ENCODE measurements at places on chromosomes 12 and 14. TPM values are rescaled to one million over a fixed set of nuclear protein-coding genes. Genes with fewer than 3 reads are reported as not detected.

Gene KRT6C
- not detected for total RNA-seq

Gene GUCY2C
- total RNA-seq, result not detected

Gene KLHL33
- 0.51 TPM for total RNA-seq

Gene GPR162
- 1.6 TPM for total RNA-seq

Gene IRAK3
- total RNA-seq, result 94.2 TPM

Gene LMNTD1
- not detected for total RNA-seq

Gene SMCO2
- not detected for total RNA-seq

Gene TRMT5
- total RNA-seq, result 18.1 TPM

Gene NTN4
- total RNA-seq, result 23.2 TPM

Gene SLC2A14
- not detected for total RNA-seq

Gene SERPINA12
- total RNA-seq, result not detected

Gene RNASE13
- not detected for total RNA-seq

Gene AKAP6
- total RNA-seq, result 0.94 TPM

Gene CCDC177
- not detected for total RNA-seq

Gene OR4E2
- not detected for total RNA-seq

Gene PROX2
- total RNA-seq, result not detected

Gene MYH6
- not detected for total RNA-seq

Gene TBX3
- total RNA-seq, result 22.2 TPM

Gene PLEKHG7
- not detected for total RNA-seq

Gene RTL1
- not detected for total RNA-seq

Gene KRT77
- 0.17 TPM for total RNA-seq

Gene GPX2
- total RNA-seq, result not detected

Gene IFNG-AS1
- 0.68 TPM for total RNA-seq

Gene ACACB
- 1,711 TPM for total RNA-seq

Gene C12orf57
- 287 TPM for total RNA-seq

Gene ABCD2
- 14.1 TPM for total RNA-seq

Gene SIX1
- total RNA-seq, result 14.5 TPM

Gene SERPINA6
- not detected for total RNA-seq

Gene KSR2
- under 0.01 TPM for total RNA-seq

Gene AGAP2
- total RNA-seq, result 2.8 TPM

Gene ST8SIA1
- total RNA-seq, result 0.94 TPM

Gene CELA1
- not detected for total RNA-seq
